Smooth muscle cell of bladder (primary cell): ENCODE measurements at places on chromosomes 16 and 17. TPM values are rescaled to one million over a fixed set of nuclear protein-coding genes. Genes with fewer than 3 reads are reported as not detected.

The OR3A2 gene
- 0.18 and 0.57 TPM in 2 replicates for total RNA-seq

The SGSH gene
- total RNA-seq: 17.7 and 17.8 TPM in 2 replicates

The ORAI3 gene
- total RNA-seq: 42.8 and 51.3 TPM in 2 replicates

The ALDH3A1 gene
- total RNA-seq: 0.28 TPM in 2 replicates

The ASGR1 gene
- total RNA-seq: 0.28 and 0.37 TPM in 2 replicates
